ENCODE measurements at places on chromosomes 7 and 10.

GRCh38 chr7:107471292-107472070, 1.6 kb downstream of the GPR22 start:
- DNase-seq, result no peak

DNA sequence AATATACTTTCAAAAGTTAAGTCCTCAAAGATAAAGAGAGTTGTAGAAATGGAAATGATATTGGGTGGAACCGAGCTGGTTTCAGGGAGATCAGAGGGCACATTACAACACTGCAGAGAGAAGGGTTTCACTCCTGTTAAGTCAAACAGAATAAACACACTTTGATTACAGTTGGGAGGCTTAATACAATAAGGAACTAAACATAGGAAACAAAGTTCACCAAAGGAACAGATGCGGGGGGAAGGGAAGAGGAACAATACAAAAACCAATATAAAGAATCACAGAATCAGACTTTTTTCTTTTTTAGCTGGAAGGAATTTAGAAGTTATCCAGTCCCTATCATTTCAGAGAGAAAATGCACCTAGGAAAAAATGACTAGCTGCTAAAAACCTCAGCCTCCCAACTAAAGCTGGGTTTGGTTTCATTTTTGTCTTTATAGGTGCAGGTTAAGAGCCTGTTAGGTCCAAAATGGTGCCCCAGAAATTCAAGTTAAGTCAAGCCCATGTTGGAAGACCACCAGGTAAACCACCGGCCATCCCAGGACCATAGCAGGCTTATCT, 81.9 kb downstream of the DNMBP start:
- no peak for DNase-seq

GRCh38 chr10:81472927-81473470, 402.0 kb upstream of the NRG3 start:
- DNase-seq, result no peak

DNA sequence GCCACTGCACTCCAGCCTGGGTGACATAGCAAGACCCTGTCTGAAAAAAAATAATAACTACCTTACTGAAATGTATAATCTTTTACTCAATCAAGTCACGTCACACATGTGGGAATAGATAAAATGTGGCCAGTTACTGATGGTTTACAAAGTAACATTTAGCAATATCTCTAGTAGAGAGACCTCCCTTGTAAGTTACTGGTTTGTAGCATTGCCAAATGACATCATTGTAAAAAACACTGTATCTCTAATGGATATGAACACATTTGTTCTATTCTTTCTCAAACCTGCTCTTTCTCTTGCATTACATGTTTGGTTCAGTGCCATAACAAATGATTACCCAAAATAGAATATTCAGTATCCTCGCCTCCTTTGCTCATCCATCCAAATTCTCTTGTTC, 18.8 kb downstream of the TET1 start:
- no peak for DNase-seq

GRCh38 chr10:92914478-92915325, 66.4 kb downstream of the EXOC6 start:
- peak; percentile 65 for DNase-seq

DNA sequence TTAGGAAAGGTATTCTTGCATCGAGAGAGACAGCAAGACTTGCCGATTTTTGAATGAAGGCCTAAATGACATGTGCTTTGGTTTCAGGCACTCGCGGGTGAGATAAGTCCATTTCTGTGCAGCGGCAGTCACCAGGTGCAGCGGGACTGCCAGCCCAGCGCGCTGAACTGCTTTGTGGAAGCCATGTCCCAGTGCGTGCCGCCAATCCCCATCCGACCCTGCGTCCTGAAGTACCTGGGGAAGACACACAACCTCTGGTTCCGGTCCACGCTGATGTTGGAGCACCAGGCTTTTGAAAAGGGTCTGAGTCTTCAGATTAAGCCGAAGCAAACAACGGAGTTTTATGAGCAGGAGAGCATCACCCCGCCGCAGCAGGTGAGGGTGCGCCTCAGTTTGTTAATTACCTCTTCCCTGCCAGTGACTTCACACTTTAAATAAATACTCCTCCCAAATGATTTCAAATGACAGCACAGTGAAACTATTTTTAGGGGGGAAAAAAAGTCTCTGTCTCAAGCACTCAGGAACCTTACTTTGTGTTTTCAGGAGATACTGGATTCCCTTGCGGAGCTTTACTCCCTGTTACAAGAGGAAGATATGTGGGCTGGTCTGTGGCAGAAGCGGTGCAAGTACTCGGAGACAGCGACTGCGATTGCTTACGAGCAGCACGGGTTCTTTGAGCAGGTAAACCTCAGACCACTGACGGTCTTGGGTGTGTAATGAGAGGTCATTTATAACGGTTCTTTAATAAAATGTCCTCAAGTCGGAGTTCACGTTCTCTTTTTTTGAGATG, 98.3 kb downstream of the TRRAP start:
- DNase-seq, result no peak

DNA sequence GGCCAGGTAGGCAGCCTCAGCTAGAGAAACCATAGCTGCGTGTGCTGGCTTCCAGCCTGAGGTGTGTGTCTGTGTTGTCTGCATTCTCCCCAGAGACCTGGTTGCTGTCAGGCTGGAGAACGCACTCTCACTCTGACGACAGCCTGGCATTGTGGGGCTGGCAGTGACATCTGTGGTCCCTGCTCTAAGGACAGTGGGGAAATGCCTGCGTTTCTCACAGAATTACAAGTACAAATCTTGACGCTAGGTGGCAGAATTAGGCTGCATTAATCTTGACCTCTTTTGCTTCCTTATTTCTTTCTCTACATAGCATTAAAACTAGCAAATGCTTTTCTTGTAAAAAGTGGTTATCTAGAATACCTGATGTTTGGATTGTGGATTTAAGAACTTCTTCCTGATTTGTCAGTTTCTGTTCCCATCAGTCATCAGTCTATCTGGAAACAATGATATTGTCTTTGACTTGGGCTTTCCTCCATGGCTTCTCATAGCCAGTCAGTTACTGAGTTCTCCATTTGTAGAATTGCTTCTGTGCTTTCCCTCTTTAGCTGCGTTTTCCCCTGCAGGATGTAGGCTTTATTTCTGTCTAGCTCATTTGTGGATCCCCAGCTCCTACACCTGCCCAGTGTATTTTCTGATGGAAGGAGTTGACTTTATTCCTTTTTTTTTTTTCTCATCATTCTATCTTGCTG, 86.0 kb downstream of the FANK1 start:
- peak; percentile 58 for DNase-seq

DNA sequence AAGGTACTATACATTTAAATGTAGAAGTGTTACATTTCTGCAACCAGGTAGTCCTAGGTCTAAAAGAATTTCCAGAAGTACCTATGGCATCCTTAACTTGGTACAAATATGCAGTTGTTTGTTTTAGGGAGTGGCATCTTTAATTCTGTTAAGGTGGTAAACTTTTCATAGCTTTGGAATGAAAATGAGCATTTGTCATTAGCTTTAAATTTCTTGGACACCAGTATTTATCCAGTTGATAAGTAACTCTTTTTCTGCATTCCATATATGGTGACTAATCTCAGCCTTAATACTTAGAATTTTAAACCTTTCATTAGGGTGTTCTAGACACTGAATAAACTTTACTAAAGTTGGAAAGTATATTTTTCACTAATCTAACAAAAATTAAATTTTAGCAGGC, 10.8 kb downstream of the SLF2 start:
- no peak for DNase-seq

GRCh38 chr7:114310345-114311110, 104.1 kb upstream of the FOXP2 start:
- no peak for DNase-seq

DNA sequence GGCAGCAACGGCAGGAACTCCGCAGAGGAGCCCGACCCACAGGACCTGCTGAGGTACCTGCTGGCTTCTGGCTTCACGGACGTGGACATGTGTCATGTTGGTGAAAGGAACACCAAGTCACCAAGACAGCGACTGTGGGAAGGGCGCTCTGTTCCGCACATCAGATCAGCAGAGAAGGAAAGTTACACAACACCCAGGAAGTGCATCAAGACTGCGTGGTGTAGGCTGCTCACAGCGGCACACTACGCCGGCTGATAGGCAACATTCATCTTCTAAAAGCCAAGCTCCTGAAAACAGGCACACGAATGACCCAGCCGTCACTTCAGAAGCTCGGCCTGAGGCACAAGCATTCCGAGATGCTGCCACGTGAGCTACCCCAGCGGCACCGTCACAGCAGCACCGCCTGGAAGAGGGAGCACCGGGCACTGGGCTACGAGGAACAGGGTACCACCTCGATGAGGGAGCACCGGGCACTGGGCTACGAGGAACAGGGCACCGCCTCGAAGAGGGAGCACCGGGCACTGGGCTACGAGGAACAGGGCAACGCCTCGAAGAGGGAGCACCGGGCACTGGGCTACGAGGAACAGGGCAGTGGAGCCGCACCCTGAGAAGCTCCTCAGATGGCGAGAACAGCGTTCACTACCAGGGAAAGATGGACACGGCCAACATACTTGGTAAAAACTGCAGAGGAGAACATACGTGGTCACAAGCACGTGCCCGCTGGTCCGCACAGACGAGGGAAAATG, 86.7 kb downstream of the MAD1L1 start:
- DNase-seq, result no peak

DNA sequence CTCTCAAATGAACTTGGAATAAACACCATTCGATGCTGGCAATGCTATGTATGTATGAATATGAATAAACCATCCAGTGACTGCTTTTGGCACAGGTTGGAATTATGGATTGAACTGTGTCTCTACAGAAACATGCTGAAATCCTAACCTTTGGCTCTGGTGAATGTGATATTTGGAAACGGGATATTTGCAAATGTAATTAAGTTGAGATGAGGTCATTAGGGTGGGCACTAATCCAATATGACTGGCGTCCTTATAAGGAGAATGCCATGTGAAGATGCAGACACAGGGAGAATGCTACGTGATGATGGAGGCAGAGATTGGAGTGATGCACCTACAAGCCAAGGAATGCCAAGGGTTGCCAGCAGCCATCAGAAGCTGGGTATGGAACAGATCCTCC, 3.4 kb upstream of the ACTR3B start:
- DNase-seq, result no peak

- no peak for DNase-seq
Measured at GRCh38 chr7:24908166-24908565, 71.8 kb downstream of the OSBPL3 start.

- DNase-seq, result no peak
Measured at GRCh38 chr10:35056133-35056532, 34.0 kb downstream of the CUL2 start.

GRCh38 chr7:151327659-151328058, 14.0 kb upstream of the NUB1 start:
- DNase-seq, result no peak

DNA sequence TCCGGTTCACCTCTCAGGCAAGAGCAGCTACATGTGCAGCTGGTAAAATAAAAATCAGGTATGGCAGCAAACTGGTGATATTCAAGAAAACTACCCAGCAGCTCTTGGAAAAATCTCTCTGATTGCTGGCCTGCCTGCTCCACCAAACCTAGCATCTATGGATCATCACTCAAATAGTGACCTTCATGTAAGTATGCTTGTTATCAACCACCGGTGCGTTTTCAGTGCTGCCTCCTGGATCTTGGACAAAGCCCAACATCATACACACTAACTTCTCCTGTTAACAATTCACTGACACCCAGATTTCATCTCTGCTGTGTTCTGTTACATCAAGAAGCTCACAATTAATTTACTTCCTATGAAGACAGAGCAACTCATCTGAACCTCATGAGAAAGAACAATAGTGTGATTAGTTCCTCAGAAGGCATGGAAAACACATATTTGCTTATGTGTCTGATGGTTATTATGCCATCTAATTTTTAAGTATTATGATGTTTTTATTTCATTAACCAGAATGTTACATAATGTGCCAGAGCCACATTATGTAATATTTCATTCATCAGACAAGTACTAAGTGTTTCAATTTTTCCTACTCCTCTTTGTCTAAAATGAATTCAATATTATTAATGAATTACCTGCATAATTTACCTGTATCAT, 8.8 kb downstream of the CDK6 start:
- no peak for DNase-seq

GRCh38 chr10:80502621-80503583, 34.8 kb upstream of the SH2D4B start:
- no peak for DNase-seq

GRCh38 chr10:19876570-19876969, 60.3 kb downstream of the PLXDC2 start:
- DNase-seq, result no peak

DNA sequence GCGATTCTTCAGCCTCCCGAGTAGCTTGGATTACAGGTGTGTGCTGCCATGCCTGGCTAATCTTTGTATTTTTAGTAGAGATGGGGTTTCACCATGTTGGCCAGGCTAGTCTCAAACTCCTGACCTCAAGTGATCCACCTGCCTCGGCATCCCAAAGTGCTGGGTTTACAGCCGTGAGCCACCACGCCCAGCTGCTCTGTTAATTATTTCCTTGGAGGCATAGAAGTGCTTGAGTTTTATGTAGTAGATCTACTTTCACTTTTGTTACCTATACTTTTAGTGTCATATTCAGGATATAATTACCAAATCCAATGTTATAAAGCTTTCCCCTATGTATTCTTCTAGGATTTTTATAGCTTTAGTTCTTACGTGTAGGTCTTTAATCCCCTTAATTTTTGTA, 1093.0 kb downstream of the GATA3 start:
- DNase-seq, result no peak

GRCh38 chr7:130879191-130879590, 145.2 kb upstream of the KLF14 start:
- DNase-seq, result no peak

DNA sequence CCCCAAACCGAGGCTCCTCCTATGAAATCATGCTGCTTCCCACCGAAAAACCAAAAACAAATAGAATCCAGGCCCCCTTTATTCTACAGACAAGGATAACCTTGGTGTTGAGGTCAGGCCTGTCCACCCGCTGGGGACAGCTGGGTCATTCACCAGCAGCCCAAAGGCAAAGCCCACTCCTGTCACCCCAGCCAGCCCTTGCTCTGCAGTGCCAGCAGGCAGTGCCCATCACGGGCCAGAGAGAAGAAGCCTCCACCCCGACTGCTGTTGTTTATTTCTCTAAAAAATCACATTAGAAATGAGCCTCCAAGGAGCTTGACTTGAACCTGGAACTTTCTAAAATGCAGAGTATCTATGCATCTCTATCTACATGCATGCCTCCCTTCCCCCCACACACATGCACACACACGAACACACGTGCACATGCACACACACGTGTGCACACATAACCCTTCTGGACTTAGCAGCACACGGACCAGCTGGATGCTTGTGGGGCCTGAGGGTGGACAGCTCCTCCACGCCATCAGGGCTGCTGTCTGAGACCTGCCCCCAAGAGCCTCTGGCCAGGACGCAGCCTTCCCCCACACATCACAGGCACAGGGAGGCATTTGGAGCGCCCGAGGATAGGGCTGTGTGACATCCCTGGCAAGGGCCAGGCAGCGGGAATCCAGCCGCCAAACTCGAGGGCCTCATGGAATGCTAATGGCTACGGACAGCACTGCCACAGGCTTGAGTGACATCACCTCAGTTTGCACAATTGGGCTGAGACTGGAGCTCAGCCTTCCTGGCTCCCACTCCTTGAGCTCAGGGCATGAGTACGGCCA, 22.8 kb downstream of the PRKAG2 start:
- no peak for DNase-seq
